Stimulated activated CD8-positive, alpha-beta memory T cell treated with anti-CD3 and anti-CD28 coated beads, Interleukin-7, amount 100 ng/mL, for 1 hour (primary cell): ENCODE measurements at places on chromosomes 5 and 9.

GRCh38 chr9:86368871-86369521 is 14.8 kb upstream of the TUT7 start:
- DNase-seq, result no peak

- no peak for DNase-seq
Observed at GRCh38 chr9:123834889-123835562, 94.9 kb downstream of the DENND1A start.

DNA sequence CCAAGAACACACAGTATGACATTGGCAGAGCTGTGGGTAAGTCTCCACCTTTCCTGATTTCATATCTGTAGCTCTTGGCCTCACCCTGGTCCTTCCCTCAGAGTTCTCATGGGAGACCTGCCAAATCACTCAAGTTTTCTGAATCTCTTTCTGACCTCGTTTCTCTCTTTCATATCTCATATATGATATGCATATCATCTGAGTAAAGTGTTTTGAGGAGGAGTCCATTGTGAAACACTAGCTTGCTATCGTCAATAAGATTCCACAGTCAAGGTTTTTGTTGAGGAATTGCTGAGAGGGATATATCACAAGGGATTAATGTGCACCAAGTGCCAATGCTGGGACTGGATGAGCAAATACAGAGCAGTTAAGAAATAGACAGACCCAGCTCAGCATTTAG is 739.2 kb downstream of the BRINP1 start:
- DNase-seq, result no peak

GRCh38 chr5:90933298-90933697 is 374.7 kb downstream of the ADGRV1 start:
- no peak for DNase-seq

GRCh38 chr5:153676406-153676805 is 185.9 kb downstream of the GRIA1 start:
- DNase-seq, result no peak

DNA sequence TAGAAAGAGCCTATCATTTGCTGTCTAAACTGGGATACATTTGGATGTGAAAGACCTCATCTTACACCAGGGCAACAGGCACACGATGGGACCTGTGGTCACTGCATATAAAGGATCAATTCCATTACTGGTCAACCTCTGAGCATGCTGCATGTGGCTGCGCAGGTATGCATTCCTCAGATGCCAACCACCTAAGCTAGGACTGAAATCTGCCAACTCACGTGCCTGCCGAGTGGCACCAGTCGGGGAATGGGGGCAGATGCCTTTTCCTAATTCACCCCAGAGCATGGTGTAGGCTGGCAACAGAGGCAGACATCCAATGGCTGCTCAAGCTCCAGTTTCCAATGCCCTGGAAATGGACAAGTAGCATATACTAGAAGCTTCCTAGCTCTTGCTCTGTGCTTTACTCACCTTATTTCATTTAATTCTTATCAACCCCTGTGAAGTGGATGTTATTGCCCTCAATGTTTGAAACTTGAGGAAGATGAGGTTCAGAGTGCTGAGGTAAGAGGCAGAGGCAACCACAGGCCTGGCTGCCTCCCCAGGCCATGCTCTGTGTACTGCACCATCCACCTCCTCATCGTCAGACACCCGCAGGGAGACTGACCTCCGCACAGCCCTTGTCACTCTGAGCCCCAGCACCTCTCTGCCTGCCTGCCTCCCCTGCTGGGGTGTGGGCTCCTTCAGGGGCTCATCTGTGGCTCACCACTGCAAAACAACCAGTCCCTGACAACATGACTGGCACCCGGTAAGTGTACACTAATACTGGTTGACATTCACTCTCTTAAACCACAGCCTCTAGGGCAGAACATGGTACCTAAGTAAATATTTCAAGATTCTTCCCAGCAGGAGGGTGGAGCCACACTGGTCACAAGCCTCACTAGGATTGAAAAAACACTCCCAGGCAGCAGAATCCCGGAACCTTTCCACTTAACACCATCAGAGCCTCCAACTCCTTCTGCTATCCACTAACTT is 228.5 kb downstream of the CRB2 start:
- DNase-seq, result no peak
